ENCODE measurements at places on chromosomes 16 and 17. TPM values are rescaled to one million over a fixed set of nuclear protein-coding genes. Genes with fewer than 3 reads are reported as not detected.

The MPO gene
- total RNA-seq = 0.94 TPM

- DNase-seq = no peak
These were observed 26.7 kb downstream of the ZNF469 start for GRCh38 chr16:88409296-88410065.

GRCh38 chr17:36892112-36892838 lies 45.0 kb upstream of the LHX1 start:
- DNase-seq = no peak

GRCh38 chr17:72648702-72649101 lies 443.8 kb downstream of the SLC39A11 start:
- no peak for DNase-seq

DNA sequence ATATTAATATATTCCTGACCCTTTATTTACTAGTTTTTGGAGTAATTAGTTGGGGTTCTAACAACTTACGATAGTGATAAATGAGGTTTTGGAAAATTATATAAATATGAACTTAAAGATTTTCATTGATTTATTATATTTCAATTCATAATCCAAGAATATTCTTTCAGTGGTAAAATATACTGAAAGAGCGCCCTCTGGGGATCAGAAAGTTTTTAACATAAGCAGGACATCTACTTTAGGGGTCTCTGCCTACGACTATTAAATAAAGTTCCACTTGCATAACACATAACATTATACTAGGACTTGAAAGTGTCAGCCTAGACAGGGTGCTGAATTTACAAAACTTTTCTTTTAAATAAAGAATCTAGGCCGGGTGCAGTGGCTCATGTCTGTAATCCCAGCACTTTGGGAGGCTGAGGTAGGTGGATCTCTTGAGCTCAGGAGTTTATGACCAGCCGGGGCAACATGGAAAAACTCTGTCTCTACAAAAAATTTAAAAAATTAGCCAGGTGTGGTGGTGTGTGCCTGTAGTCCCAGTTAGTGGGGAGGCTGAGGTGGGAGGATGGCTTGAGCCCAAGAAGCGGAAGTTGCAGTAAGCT lies 15.6 kb downstream of the RFWD3 start:
- no peak for DNase-seq

GRCh38 chr17:14268264-14268663 lies 31.6 kb upstream of the CDRT15 start:
- DNase-seq = no peak
